ENCODE measurements at places on chromosomes 3 and 15.

DNA sequence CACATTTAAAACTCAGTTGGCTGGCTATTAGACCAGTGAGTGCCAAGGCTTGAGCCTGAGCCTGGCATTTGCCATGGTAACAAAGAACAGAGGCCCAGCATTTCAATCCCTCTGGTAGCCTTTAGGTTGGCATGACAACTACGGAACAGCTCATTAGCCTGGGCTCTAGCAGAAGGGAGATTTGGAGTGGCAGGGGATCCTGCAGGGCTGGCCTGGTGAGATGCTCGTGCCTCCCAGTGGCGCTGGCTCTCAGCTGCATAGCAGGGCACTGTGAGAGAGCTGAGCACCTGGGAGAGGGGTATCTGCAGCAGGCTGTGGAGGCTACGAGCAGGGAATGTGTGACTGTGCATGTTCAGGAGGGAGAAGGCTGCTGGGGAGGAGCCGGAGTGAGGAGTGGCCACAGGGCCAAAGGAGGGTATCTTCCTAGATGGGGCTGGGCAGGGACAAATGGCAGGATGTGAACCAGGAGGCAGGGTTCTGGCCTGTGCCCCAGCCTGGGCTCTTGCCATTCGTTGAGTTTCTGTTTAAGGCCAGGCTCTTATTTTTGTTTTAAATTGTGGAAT lies 5.6 kb upstream of the ABTB1 start:
- DNase-seq, result no peak

DNA sequence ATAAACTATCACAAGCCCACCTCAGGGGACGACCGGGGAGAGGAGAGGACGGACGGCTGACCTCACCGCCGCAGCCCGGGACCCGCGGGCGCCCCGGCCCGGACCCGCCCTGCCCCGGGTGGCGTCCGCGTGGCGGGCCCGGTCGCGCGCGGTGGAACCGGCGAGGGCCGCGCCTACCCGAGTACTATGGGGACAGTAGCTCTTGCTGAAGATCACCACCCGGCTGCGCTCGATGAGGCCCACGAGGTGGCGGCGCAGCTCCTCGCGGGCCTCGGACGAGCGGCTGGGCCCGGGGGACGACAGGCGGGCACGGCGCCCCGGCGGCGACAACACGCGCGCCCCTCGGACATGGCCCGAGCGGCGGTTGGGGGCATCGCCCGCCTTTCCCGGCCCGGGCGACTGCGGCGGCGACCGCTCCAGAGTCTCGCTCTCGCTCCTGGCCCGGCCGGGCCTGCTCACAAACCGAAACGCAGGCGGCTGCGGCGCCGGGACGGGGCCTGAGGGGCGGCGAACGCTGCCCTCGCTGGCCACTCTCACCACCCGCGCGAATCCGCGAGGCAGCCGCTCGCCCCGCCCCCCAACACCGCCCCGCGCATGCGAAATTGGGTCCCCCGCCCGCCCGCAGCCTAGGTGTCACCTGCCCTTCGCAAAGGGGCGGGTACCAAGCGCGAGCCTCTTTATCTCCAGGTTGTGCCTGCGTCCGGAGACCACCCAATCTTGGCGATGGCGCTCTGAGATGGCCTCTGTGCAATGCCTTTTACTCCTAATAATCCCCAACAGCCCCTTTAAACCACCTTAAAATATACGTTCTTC lies at the start of gene TXNRD3:
TSS of gene TXNRD3 (minus strand) at position 554 of the 813 bp plus-strand sequence.
- no peak for DNase-seq

DNA sequence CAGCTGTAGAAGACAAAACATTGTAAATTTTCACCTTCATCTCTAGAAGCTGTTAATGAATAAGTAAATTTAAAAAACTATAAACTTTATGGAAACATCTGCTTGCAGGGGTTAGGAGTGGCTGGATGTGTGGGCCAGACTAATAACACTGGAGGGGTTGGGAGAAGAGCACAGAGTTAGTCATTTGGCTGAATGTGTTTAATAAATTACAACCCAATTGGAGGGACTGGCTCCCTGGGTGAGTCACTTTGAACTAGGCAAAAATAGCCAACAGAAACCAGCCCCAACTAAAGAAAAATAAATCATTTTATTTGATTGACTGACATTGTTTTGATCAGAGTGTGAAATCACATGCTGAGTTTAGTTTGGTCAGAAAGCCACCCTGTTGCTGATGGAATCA lies 21.8 kb downstream of the DGKG start:
- no peak for DNase-seq

DNA sequence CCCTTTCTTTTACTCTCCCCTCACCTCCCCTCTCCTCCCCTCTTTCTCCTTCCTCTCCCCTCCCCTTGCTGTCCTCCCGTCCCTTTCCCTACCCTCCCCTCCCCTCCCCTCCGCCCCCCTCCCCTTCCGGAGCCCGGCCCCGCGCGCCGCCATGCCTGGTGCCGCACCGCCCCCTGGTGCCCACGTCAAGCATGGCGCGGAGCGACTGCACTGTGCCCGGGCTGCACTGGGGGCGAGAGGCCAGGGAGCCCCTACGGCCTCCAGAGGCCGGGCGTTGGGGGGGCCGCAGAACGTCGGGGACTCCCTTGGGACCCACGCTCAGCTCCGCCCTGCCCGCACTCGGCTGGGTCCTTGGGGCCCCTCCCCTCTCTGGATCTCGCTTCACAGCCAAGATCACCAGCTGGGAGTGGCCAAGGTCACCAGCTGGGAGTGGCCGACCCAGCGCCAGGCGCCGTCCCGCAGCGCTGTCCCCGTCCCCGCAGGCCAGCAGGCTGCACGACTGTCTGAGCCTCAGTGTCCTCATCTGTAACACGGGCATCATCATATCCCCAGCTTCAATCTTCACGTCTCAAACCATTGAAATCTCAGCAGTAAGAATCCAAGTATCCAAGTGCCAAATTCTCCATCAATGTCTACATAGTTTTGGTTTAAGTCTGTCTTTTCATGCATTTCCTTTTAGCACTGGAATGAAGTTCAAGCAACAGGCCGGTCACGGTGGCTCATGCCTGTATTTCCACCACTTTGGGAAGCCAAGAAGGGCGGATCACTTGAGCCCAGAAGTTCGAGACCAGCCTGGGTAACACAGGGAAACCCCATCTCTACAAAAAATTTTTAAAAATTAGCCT lies 42.5 kb downstream of the TPRA1 start:
- DNase-seq, result peak; percentile 10

- DNase-seq, result no peak
These were observed 6.6 kb downstream of the EHD4 start for GRCh38 chr15:41965441-41966413.

DNA sequence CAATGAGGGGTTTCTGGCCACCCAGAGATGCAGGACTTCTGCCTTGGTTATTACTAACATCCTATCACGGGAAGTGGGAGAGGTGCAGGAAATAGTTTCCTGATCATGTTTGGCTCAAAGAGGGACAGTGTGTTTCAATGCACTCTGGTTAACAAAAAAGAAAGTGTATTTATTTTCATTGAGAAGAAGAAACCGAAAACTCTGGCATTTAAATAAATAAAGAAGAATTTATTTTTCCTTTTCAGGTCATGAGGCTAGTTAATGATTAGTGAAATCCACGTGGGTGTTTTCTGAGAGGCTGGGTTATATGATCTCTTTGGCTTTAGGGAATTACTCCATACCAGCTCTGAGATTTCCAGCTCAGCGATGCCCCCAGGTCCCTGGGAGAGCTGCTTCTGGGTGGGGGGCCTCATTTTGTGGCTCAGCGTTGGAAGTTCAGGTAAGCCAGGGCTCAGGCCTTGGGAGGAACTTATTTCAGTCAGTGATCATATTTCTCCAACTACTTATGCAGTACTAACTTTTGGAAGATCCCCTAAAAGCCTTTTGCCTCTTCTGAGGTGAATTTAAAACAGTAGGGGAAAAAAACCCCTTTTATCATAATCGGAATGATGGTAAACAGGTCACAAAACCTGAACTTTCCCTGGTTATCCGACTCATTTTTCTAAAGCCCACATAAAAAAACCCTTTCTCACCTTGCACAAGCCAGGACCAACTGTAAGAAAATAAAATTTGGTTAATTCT lies at the start of gene PLA1A:
TSS of gene PLA1A (plus strand) at position 338 of the 741 bp plus-strand sequence. CDS start at position 367, 29 bp downstream.
- DNase-seq, result no peak

DNA sequence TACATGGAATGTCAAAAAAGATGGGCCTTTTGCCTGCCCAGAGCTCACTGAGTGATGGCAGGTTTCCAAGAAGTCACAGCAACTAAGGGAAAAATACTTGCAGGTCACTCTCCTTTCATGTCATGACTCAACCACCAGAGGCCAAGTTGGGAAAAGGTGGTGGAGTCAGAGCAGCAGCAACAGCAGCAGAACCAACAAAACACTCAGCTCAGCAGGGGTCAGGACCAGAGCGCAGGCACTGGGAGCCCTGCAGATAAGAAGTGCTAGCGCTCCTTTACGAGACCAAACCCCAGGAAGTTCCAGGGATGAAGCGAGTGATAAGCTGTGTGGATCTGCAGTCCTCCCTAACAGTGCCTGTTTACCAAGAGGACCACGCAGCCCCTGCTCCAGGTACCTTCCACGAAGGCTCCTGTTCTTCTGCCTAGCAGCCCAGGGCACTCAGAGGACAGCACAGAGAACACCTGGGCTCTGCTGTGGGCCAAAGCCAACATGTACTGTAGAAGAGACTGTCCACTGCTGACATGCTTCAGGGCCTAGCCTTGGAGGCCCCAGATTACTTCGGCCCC lies 26.0 kb downstream of the POC1A start:
- DNase-seq, result no peak

- peak; percentile 47 for DNase-seq
These were observed 235.0 kb upstream of the KBTBD8 start for GRCh38 chr3:66762916-66763693.

- DNase-seq, result no peak
These were observed 71.6 kb upstream of the ACP3 start for GRCh38 chr3:132245552-132246142.

GRCh38 chr3:124829178-124829818 lies 57.9 kb downstream of the ITGB5 start:
- DNase-seq, result no peak

- no peak for DNase-seq
These were observed 74.1 kb downstream of the MSL2 start for GRCh38 chr3:136122006-136122405.

GRCh38 chr3:130688015-130688688 lies 58.5 kb downstream of the PIK3R4 start:
- DNase-seq, result no peak

DNA sequence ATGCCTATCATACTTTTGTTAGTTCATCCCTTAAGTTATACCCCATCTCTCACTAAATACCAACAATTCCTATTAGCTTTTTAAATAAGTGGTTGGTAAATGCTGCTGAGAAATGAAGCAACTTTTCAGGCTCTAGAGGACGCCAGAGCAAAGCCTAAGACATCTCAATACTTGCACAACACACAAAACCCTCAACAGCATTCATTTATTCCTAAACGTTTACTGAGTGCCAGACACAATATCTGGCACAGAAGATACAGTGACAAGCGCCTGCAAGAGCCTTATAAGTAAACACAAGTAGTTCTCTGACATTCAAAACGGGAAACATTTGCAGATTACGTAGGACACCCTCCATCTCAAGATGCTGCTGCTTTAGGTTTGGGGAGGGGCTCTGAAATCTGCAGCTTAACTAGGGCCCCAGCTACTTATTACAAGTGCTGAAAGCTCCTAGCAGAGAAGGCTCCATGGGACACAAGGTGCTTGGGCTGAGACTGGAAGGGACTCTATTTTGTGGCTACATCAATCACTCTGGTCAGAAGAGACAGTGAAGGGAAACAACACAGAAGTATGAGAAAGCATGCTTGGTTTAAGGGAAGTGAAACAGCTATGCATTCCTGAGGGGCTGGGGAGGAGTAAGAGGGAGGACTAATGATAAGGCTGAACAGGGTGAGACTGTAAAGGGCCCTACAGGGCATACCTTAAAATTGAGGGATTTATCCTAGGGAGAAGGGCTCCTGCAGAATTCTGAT lies 311.3 kb downstream of the PLCL2 start:
- DNase-seq, result no peak

All from skin of body (tissue), 3 donors.